ENCODE measurements at places on chromosomes 6 and 20.

GRCh38 chr20:21191839-21192238 lies 66.0 kb downstream of the KIZ start:
- no peak for DNase-seq

DNA sequence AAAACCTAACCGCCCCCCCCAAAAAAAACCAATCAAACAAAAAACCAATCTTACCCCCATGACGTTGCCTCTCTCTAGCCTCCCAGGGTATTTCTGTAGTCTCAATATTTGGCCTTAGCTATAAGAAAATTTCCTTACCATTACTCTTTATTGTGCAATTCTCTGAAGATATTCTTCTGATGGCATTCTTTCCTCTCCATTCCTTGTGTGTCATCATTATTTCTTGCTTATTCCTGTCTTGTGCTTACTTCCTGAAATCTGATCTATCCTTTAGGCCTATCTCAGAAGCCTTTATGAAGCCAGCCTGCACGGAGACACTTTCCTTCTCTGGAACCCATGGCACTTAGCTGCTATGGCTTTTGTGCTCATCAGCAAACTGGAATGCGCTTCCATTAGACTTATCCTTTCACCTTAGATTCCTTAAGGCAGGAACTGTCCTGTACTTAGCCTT lies 65.9 kb upstream of the DDR1 start:
- DNase-seq = no peak

- no peak for DNase-seq
These were observed 205.2 kb downstream of the FARS2 start for GRCh38 chr6:5466281-5467136.

DNA sequence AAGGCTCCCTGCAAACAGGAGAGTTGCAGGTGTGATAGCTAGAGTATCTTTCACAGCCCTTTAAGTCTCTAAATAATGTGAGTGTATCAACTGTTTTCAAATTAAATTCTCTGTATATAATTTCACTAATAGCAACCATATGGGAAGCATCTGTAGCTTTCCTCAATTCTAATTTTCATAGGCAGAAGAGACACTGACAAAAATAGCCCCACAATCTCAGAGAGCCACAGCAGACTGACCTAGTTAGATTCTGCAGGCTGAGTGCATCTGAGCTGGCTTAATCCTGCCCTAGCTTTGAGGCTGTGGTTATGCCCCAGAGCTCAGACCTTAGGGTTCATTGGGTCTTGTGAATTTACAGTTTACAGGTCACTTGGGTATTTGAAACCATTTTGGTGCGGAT lies 63.9 kb downstream of the MAP7 start:
- DNase-seq = no peak

GRCh38 chr6:53011979-53012378 lies 16.9 kb upstream of the GSTA4 start:
- no peak for DNase-seq

- DNase-seq = no peak
These were observed 134.1 kb downstream of the RFPL4B start for GRCh38 chr6:112481211-112481610.

DNA sequence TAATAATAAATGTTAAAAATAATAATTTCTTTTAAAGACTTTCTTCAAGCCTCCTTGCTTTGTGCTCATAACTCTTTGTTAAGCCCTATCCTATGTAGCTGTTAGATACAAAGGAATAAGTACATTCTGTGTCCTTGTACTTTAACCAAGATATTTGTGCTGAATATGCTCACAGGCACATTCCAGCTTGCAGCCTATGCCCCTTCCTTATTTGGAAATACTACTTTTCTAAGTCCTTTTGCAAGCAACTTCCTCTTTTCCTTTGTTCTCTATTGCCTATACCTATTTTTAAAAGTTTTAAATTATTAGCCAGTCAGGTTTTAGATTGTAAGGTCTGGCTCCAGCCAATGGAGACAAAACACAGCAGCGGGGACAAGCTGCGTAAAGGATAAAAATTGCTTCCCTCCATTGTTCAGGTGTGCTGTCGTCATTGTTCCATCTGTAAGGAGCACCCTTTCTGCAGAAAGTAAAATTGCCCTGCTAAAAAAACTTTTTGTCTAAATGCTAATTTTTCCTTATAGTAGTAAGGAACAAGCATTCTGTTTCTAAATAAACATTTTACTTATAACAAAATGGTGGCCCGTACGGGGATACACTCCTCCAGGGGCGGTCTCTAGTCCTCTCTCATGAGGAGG lies 80.2 kb downstream of the SYTL3 start:
- DNase-seq = no peak

GRCh38 chr6:15585760-15586214 lies 77.0 kb downstream of the DTNBP1 start:
- no peak for DNase-seq

GRCh38 chr6:121436960-121437850 lies 1.8 kb downstream of the GJA1 start:
- DNase-seq = peak; percentile 64

DNA sequence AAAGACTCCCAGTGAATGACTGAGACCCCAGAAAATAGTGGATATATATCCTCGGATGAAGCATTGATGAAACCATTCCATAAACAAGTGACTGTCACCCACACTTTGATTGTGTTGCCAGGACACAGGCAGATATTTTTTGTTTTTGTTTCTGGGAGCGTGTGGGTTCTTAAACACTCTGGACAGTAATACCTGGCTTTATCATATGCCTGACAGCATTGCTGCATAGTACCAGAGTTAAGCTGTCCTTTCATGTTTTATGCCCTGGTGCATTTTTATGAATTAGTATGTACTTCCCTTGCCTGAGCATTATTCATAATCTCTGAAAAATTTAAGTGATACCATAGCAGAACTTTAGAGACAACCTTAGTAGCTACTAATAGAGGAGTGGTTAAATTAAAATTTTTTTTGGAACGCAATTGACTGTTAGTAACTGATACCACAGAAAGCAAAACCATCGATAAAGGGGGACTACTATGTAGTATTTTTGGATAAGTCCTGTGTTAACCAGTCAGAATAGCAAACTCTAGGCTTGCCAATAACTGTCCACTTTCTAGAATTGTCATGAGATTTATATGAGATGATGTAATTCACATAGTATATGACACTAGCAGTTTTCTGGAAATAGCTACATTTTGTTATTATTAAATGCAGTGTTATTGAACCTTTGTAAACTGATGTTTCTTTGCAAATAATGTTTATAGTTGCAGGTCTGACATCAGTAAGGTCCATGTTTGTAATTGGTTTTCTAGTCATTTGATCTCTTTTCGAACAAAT lies 30.4 kb downstream of the SENP6 start:
- DNase-seq = no peak

DNA sequence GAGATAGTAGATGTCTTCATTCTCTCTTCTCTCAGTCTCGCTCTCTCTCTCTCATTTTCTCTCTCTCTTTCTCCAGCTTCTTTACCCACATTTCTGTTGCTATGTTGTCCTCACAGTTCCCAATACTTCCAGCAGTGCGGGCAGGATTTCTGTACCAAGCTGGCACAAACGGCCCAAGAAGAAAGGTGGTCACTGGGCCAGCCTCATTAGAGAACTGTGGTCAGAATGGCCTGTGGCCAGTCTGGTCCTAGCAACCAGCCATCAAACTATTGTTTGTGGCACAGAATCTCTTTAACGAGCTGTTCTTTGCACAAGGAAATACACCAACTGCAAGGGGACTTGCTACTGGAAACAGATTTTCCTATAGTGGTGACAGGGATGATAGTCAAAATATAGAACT lies 81.3 kb downstream of the SEL1L2 start:
- DNase-seq = no peak
